ENCODE measurements at places on chromosomes 11 and 22.

GRCh38 chr11:61477727-61478148 lies 30.8 kb upstream of the LRRC10B start:
- DNase-seq = peak; percentile 56

- DNase-seq = peak; percentile 42
Observed at GRCh38 chr11:32154275-32154674, 63.4 kb downstream of the RCN1 start.

DNA sequence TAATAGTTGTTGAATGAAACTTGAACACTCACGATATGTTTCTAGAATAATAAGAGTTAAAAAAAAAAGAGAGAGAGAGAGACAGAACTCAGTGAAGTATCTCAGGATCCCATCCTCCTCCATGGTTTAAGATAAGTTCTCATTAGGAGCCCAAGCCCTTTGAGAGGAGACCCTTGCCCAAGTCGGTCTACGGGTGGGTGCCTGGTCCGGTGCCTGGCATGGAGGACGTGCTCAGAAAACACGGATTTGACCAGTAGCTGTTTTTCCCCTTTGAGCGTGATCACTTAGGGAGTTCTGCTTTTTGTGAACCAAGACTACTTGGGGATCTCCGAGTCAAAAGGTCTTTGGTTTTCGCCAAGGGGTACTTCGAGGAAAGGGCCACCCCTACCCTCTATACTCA lies 40.6 kb downstream of the CACNG2 start:
- DNase-seq = no peak

GRCh38 chr11:87493516-87493915 lies 455.8 kb downstream of the TMEM135 start:
- no peak for DNase-seq

DNA sequence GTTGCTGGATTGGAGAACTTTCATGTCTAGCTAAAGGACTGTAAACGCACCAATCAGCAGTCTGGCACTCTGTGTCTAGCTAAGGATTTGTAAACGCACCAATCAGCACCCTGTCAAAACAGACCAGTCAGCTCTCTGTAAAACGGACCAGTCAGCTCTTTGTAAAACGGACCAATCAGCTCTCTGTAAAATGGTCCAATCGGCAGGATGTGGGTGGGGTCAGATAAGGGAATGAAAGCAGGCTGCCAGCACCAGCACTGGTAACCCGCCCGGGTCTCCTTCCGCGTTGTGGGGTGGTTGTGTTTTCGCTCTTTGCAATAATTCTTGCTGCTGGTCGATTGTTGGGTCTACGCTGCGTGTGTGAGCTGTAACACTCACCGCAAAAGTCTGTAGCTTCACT lies 11.3 kb downstream of the MYO18B start:
- no peak for DNase-seq

GRCh38 chr11:79314906-79315689 lies 125.7 kb downstream of the TENM4 start:
- DNase-seq = peak; percentile 73

GRCh38 chr11:8672346-8672745 lies 10.1 kb downstream of the TRIM66 start:
- no peak for DNase-seq

- no peak for DNase-seq
Observed at GRCh38 chr11:126088999-126089398, 26.3 kb upstream of the CDON start.

- peak; percentile 69 for DNase-seq
Observed at GRCh38 chr22:20244691-20245576, 23.2 kb downstream of the RTN4R start.

DNA sequence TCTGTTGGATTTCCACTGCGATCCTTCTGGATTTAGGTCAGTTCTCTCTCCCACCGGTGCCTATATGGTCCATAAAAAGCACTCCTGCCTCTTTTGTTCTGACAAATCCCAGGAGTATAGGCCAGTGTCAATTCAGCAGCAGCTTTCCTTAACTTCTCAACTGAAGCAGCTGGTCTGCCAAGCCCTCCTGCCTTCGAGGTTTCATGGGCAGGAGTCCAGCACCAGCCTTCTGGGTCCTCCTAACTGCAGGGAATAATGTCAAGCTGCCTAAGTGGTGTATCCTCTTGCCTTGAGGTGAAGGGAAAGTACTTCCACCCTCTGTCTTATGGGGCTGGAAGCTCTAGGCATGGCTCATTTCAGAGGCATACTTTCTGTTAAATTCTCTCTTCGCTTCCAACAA lies 149.4 kb upstream of the NCAM1 start:
- DNase-seq = no peak

DNA sequence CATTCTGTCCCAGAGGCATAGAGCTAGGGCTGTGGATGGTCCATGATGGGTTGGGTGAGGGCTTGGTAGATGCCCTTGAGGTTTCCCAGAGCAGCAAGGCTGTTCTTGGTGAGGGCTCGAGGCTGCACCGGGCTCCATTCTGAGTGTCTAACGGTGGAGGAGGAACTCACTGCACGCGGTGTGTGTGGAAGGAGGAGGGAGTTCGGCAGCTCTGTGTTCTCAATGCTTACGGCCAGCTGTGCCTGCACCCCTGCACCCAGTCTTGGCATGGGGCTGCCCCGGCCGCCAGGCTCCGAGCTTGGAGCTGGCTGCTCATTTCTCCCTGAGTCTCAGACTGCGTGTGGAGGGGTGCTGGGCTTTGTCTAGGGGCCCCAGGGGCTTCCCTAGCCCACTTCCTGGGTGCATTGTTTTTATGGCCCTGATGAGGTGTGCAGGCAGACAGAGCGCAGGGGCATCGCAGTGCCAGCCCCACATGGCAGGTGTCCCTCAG lies 1247.1 kb downstream of the BRD1 start:
- DNase-seq = no peak

DNA sequence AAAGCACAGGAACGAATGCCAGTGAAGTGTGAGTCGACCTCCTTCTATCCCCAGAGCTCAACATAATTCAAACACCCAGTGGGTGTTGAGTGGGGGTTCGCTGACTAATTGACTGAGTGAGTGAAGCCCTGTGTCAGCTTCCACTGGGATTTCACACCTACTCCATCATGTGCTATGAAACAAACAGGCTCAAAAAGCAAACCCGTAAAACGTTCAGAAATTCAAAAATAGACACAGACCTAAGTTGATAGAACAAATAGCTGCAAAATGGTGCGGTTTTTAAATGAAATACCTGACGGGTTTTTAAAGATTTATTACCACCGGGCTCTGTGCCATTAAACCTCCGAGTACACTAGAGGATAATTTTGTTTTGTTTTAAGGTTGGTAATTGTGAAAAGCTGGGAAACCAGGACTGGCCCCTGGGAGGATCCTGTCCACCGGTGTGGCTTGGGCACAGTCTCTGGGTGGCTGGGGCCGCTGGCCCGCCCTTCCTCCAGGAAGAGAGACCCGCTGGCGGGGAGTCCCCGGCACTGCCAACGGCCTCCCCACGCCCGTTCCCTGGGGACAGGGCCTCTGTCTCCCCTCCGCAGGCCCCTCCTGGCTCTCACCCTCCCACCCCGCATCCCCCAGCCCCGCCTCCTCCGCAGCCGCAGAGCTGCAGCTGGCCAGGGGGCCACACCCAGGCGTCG lies 13.6 kb downstream of the KCNJ5 start:
- DNase-seq = peak; percentile 91

- peak; percentile 72 for DNase-seq
Observed at GRCh38 chr11:124717786-124718651, 21.7 kb upstream of the NRGN start.

- no peak for DNase-seq
Observed at GRCh38 chr22:25067851-25068421, 115.4 kb downstream of the KIAA1671 start.

DNA sequence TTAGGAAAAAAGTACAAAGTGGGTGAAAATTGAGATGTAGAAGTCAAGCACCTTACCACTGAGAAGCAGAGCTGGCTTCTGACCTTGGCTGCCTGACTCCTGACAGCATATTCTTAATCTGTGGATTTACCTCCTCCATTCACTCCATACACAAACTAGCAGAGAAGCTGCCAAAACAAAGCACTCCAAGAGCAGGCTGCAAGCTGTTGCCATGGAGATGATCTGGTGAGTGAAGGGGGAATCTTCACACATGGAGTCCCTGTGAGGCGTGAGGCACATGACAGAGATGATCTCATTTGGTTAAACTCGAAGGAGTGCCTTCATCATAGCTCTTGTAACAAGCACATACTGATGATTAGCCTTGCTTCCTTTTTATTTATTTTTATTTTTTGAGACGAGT lies 16.1 kb downstream of the COMMD9 start:
- DNase-seq = no peak

- DNase-seq = no peak
Observed at GRCh38 chr11:31366795-31367194, 2.7 kb downstream of the DCDC1 start.

DNA sequence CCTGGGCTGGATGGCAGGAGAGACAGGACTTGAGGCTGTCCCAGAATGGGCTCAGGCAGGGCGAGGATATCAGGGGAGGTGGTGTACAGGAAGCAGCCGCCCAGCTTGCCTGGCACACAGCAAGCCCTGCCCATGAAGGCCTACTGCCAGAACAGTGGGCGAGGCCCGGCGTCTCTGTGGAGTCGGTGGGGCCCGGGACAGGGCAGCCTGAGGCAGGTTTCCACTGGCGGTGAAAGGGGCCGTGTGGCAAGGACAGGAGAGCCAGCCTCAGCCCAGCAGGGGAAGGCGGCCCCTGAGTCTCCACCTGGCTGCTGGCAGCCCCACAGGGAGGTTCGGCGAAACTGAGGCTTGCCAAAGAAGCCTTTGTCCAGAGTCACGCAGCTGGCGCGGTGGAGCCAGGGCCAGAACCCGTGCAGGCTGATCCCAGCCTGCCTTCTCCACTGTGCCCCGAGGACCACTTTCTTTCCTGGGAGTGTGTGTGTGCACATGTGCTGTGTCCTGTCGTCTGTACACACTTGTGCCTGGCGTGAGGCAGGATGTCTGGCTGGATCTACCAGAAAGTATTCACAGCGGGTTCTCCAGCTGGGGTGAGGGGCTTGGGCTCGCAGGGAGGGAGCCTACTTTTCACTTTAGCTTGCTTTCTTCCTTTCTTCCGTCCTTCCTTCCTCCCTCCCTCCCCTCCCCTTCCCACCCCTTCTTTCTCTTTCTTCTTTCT lies 1.2 kb downstream of the TSPO start:
- peak; percentile 58 for DNase-seq

DNA sequence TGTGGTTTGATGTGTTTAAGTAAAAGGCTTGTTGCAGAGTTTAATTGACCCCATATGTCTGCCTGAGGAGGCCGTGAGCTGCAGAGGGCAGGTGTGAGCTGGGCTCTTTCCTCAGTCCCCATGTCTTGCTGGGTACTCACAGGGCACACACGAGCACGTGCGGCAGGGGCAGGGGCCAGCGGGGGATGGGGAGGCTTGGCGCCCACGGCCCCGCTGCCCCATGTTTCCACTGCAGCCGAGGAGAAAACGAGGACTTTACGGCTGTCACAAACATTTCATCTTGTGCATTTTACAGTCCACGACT lies 24.7 kb upstream of the CCDC188 start:
- DNase-seq = peak; percentile 34

DNA sequence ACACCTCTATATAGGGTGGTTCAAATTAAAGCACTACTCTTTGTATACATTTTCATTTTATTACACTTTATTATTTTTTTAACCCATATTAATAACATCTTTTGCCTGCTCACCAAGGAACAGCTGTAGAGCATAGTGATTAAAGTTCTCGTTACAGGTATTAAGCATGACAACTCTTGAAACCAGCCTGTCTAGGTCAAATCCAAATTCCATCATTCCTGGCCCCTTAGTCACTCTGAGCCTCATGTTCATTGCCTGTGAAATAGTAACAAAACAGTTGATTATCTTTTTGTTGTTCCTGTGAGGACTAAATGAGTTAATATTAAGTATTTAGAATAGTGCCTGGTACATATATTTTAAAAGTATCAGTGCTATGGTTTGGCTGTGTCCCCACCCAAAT lies 334.5 kb downstream of the RAB38 start:
- DNase-seq = no peak

DNA sequence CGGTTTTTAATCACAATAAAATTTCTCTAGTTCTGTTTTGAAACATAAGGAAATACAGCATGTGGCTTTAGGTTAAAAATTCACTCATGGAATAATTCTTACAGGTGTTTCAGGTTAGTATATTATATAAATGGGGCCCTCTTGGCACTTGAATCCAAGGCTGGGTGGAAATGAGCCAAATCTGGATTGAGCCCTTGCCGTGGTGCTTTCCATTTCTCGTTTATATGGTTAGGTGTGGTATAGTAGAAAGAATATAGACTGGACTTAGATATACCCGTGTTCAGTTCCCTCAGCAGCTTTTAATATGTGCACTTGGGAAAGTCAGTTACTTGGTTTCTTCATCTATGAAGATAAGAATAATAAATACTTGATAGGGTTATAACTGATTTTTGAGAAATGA lies 16.0 kb downstream of the ZFP91 start:
- DNase-seq = no peak

Data from NB4 (cell line).